ENCODE measurements at places on chromosomes 4 and X.

DNA sequence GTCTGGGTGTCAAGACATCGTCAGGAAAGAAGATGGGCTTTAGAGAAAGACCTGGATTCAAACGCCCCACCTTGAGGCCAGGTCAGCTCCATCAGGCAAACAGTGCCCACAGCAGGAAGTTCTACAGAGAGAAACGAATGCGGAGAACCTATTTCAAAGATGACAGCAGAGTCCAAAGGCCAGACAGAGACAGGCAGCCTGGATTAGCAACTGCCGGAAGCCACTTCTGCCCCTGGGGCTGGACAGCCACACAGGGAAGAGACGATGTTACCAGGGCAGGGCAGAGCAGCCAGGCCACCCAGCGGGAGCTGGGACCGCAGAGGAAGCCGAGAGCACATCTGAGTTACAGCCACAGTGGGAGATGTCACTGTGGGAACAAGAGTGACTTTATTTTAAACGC lies 1.2 kb downstream of the C4orf50 start:
- no peak for DNase-seq

DNA sequence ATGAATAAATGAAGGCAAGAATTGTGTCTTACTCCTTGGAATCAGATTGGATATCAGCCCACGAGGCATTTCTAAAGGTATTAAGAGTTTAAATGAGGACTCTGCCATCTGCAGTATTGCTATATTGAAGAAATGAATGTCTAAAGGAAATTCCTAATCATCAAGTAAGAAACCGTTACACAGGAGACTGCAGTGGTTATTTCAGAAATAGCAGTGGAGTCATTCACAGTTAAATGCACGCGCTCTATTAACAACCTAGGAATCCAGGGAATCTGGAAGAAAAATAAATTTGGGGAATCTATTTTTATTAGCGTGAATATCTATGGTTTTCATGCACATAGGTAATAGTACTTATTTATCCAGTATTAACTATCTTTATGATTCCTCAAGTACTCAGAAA lies 334.2 kb downstream of the TENM3 start:
- DNase-seq, result no peak

GRCh38 chr4:108303488-108304177 lies 134.9 kb upstream of the LEF1 start:
- DNase-seq, result no peak

- DNase-seq, result no peak
Measured at GRCh38 chr4:159344877-159345276, 242.0 kb downstream of the RAPGEF2 start.

DNA sequence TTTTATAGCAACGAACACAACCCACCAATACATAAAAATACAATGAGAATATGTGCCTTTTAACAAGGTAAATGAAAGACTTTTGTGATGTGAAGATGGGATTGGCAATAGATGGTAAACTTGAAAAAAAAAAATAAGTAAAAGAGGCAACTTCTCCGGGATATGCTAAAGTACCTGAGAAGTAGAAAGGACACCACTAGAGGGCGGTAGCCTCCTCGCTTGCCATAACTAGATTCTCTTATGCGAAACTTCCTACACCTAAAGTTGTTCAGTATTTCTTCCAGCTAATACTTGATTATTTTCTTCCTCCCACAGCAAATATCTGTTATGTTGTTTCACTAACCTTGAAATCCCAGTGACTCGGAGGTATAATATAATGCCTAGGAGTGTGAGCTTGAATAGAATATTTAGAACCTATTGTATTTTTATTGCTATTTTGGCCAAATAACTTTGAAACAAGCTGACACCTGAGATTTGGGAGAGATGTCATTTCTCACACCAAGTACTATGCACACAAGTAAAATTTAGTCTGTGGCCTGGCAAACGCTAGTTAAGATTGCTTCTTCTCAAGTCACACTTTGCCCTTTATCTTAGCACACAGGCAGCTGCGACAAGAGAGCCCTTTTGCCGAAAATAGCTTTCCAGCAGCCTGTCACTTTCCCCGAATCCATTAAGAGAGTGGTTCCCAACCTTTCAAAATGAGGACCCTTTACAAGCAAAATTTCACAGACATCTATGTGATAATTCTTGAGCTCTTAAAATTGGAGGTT lies 44.9 kb upstream of the PDLIM5 start:
- DNase-seq, result peak; percentile 59

- DNase-seq, result no peak
Measured at GRCh38 chr4:87555773-87556619, 26.8 kb upstream of the SPARCL1 start.

- no peak for DNase-seq
Measured at GRCh38 chrX:153646620-153647373, at the start of gene DUSP9. TSS of gene DUSP9 (plus strand) at chrX:153647203. CDS start at chrX:153647954, 751 bp downstream.

GRCh38 chrX:21960569-21961541 lies 20.3 kb downstream of the SMS start:
- DNase-seq, result no peak

DNA sequence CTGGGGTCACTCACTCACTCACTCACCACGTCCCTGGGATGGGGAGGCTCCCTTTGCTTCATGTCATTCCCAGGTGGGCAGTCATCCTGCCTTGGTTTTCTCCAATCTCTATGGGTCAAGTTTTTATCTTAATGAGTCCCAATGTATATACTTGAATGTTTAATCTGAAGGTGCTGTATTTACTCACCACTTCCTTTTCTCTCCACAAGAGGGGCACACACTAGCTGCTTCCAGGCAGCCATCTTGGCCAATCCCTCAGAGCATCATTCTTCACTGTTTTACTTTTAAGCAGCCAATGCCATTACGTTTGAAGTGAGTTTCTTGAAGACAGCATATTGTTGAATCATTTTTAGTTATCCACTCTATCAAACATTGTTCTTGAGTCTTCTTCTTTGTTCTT lies 153.4 kb upstream of the ARSJ start:
- no peak for DNase-seq

DNA sequence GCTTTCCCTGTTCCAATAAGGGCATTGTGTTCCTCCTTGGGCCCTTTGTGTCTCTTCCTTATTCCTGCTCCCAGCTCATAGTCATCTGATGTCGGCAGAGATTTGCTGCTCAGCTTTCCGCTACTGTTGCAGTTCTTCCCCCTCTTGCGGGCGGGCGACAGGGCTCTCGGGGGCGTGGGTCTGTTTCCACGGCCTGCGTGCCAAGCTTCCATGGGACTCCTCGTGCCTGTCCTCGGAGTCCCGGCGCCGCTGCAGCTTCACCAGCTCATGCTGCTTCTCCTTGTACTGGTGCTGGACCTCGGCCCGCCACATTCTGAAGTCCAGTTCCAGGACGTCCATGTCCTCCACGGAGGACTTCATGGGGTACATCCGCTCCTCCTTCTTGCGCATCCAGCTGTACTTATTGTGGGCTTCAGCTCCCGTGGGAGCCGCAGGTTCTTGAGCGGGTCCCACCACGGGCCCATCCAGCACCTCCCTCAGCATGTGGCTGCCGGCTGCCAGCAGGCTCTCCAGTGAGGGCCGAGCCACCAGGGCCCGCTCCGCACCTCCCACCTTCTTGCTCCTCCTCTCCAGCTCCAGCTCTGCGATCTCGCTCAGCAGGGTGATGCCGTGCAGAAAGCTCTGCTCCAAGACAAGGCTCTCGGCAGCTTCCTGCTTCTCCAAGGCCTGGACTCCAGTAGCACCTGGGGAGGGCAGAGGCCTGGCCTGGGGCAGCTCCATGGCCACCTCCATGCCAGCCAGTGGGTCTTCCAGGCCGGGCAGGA lies 74.1 kb upstream of the UCP1 start:
- DNase-seq, result no peak

- no peak for DNase-seq
Measured at GRCh38 chr4:82394896-82395295, 21.1 kb upstream of the HNRNPD start.

- DNase-seq, result no peak
Measured at GRCh38 chr4:39435659-39436563, 22.8 kb downstream of the RPL9 start.

DNA sequence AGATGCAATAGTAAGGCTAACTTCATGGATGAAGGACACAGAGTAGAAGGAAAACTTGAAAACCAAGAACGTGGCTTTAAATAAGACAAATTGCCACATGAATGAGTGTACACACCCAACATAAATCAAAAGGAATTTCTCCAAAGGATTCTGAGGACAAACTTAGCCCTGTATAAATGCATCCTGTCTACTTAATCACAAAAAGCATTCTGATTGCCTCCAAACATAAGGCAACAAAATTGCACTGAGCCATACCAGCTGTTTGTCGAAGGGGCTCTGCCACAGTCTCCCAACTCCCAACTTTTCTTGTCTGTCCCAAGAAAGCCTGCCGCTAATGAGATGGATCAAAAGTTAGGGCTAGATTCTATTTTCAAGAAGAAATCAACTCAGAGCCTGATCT lies 194.3 kb downstream of the SOWAHB start:
- DNase-seq, result no peak

DNA sequence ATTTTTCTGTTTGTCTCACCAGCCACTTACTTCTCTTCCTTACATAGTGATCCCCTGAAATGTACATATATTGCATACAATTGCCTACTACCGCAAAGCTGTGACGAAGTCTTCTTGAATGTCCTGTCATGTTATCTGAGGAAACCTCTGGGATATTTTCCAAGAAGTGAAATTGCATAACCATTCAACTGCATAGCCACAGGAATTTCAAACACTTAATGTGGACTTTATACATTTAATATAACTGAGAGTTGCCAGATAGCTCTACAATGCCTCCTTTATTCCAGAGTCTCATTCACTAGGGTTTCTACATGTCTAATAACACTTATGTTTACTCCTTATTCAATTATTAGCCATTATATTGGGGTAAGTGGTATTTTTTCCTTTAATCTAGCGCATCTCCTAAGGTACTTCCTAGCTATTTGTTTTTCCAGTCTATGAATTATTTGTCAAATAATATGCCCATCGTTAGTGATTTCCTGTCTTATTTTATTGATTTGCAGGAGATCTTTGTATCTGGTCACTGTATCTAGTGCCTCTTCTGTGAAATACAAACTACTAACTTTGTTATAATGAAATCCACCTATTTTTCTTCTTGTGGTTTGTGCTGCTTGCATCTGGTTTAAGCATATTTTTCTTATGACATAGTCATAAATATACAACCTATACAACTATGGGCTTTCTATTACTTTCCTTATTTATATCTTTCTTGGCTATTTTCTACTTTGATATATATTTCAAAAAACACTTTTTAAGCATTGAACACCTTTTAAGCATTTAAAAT lies 69.2 kb upstream of the GRID2 start:
- no peak for DNase-seq

DNA sequence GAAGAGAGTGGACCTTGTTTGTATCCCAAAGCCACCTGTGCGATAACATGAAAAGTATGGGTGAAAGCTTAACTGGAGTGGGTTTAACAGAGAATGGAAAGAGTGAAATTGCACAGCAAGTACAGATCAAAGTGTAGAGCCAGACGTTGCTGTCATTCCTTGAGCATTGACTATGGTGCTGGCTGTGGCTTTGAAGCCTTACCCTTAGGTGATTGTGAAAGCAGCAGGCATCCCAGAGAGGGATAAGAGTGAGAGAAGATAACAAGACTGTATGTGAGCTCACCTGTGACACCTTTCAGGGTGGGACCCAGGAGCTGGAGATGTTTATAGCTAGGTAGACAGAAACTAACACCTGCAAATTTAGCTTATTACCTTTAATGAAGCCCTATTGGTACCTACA lies 77.6 kb downstream of the CFAP299 start:
- no peak for DNase-seq

- no peak for DNase-seq
Measured at GRCh38 chrX:107565015-107565414, 63.3 kb upstream of the PRPS1 start.

- no peak for DNase-seq
Measured at GRCh38 chr4:42377497-42377896, 19.8 kb upstream of the SHISA3 start.

- no peak for DNase-seq
Measured at GRCh38 chr4:118772767-118773428, 63.0 kb downstream of the SEC24D start.

- DNase-seq, result no peak
Measured at GRCh38 chr4:6694177-6694901, 661 bp downstream of the S100P start.

GRCh38 chr4:17633600-17633999 lies 19.2 kb downstream of the MED28 start:
- DNase-seq, result no peak

- no peak for DNase-seq
Measured at GRCh38 chrX:74498924-74499323, 77.6 kb downstream of the SLC16A2 start.

- no peak for DNase-seq
Measured at GRCh38 chr4:53128231-53128630, 237.6 kb downstream of the SCFD2 start.

GRCh38 chr4:121951521-121952110 lies at the start of gene TRPC3:
TSS of gene TRPC3 (minus strand) at chr4:121952060. CDS start at chr4:121951680, 380 bp downstream.
- no peak for DNase-seq

GRCh38 chr4:41635441-41635840 lies 97.5 kb downstream of the LIMCH1 start:
- DNase-seq, result no peak

GRCh38 chr4:165874791-165875371 lies 1.8 kb downstream of the TLL1 start:
- DNase-seq, result no peak

- DNase-seq, result no peak
Measured at GRCh38 chrX:49059201-49059600, 402 bp downstream of the CCDC120 start.

DNA sequence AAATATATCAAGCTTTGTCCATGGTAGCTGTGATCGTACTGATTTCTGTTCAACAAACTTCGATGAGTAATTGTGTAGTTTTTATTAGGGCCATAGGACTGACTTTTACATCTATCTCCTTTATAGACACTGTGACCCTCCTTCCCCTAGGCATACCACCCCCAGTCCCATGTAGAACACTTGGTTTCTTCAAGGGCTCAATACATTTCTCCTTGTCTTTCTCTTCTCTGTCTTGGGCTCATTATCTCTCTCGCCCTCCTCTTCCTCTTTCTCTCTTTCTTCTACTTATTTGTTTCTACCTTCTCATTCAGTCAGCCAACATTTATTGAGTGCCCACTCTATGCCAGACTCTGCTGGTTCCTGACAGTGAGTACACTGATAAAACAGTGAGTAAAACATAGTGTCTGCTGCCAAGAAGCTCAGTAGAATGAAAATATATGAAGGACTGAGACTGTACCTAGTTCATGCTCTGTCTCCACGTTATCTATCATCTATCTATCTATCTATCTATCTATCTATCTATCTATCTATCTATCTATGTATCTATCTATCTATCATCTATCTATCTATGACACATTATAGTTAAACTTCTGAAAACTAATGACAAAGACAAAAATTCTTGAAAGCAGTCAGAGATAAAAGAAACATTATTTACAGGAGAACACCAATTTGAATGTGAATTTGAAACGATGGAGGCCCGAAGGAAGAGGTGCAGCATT lies 122.8 kb downstream of the RBMX2 start:
- no peak for DNase-seq

- no peak for DNase-seq
Measured at GRCh38 chr4:182254026-182254780, 11.0 kb downstream of the TENM3 start.

DNA sequence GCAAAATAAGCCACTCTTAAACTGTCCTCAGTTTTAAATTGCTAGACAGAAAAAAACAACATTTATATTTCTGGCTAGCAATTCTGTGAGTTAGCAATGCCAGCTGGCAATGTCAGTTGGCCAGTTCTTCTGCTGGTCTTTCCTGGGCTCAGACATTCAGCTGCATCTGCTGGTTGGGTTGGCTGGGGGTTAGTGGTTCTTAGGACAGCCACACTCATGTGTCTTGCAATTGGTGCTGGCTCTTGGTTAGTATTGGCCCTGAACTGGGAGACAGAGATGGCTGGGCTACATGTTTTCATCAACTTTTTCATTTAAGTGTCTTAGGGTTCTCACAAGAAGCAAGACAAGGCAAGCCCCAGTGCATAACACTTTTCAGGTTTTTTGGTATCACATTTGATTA lies 48.0 kb upstream of the PDLIM5 start:
- no peak for DNase-seq
